ENCODE measurements at places on chromosomes 11 and 22. TPM values are rescaled to one million over a fixed set of nuclear protein-coding genes. Genes with fewer than 3 reads are reported as not detected.

- DNase-seq = no peak
These were observed 364.3 kb upstream of the NARS2 start for GRCh38 chr11:78938971-78939370.

DNA sequence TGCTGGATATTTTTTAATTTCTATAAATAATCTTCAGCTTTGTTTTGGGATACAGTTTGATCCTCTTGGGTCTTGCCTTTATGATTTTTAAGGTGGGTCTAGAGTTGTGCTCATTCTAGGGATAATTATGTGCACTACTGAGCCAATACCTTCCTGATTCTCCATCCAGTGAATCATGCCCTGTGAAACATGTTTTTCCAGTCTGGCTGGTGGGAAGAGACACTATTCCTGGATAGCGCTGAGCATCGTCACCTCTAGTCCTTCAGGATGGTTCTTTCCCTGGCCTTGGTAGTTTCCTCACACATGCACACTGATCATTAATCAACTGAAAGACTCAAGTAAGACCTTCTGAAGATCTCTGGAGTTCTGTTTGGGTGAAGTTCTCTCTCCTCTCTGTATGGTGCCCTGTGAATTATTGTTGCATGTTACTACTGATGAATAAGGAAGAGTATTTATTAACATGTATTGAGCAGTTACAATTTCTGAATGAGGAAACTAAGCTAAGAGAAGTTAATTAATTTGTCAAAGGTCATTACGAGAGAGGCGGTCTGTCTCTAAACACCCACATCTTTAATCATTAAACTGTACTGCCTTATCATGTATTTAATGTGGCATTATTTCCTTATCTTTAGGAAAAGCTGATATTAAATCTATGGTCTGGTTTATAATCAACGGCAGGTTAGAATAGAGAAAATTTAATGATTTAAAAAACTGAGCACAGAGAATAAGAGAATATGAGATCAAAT is 39.1 kb upstream of the LIPT2 start:
- DNase-seq = no peak

DNA sequence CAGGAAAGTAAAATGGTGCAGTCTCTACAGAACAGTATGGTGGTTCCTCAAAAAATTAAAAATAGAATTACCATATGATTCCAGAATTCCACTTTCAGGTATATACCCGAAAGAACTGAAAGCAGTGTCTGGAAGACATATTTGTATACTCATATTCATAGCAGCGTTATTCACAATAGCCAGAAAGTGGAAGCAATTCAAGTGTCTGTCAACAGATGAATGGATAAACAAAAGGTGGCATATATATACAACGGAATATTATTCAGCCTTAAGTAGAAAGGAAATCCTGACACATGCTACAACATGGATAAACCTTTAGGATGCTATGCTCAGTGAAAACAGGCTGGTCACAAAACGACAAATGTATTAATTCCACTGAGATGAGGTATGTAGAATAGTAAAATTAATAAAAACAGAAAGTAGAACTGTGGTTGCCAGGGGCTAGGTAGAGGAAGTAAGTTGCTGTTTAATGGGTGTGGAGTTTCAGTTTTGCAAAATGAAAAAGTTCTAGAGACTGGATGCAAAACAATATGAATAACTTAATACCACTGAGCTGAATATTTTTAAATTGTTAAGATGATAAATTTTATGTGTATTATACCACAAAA is 14.5 kb downstream of the SAA1 start:
- no peak for DNase-seq

The OR2AT4 gene
- not detected for polyA plus RNA-seq

DNA sequence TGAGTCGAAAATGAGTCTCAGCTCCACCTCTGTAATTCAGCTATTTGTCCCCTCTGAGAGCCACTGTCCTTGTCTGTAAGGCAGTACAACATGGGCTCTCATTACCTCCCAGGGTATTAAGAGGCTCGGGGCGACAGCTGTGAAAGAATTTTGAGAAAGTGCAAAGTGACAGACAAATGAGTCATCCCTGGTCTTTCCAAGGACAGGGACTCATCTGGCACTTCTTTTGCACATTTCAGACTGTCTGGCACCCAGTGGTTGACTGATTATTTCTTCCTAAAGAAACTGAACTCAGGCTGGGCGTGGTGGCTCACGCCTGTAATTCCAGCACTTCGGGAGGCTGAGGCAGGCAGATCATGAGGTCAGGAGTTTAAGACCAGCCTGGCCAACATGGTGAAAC is 62.1 kb upstream of the ARFGAP3 start:
- DNase-seq = no peak

GRCh38 chr11:62020661-62021060 is 53.2 kb upstream of the FTH1 start:
- no peak for DNase-seq

The PRPF19 gene
- 17.6 TPM for polyA plus RNA-seq

GRCh38 chr11:132933703-132934102 is 598.6 kb downstream of the OPCML start:
- no peak for DNase-seq

- no peak for DNase-seq
These were observed 257.9 kb downstream of the CTTN start for GRCh38 chr11:70656252-70656651.

DNA sequence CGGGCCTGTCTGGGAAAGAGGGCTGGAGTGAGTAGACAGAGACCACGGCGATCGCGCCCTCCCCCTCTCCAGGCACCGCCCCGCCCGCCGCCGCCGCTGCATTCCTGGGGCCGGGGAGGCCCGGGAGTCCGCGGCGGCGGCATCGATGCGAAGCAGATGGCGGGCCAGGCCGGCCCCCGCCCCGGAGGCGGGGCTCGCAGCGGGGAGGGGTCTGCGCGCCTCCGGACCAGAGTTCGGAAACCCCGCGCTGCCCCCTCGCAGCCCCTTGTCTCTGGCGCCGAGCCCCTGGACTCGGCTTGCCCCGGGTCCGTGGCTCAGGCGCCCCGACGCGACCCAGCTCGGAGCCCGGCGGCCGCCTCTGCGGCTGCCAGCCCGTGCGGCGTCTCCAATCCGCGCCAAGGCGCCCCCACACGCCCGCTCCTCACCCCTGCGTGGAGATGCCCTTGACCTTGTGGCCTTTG is 1.3 kb downstream of the SCARF2 start:
- no peak for DNase-seq

DNA sequence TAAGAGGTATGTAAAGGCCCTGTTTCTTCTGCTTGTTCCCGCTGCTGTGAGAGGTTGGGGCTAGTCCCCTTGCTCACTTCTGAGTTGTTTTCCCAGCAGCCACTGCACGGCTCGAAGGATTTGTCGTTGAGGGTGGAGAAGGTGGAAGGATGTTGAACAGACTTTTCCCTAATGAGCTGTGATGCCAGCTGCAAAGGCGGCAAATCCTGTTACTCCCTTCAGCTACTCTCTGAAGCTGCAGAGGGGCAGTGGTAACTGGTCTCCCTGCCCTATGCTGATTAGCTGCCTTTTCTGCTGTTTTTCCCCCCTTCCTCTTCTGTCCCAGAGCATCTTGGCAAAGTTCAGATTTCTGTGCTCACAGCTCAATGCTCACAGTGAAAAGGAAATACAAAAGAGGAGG is 90.4 kb upstream of the SLC25A18 start:
- no peak for DNase-seq

The TTC36 gene
- polyA plus RNA-seq = not detected

DNA sequence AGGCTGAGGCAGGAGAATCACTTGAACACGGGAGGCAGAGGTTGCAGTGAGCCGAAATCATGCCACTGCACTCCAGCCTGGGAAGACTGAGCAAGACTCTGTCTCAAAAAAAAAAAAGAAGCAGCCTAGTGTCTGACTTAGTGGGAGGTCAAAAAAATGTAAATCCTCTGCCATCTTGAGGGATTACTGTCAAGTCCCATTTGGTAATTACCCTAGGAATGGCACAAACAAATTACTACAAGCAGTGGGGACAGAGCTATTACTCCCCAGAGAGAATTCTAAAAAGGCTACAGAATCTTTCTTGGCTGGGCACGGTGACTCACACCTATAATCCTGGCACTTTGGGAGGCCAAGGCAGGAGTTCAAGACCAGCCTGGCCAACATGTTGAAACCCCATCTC is 3.8 kb downstream of the SERPING1 start:
- DNase-seq = no peak
